ENCODE measurements at places on chromosomes 2 and 18.
A peak's percentile ranks its signal among the peaks of the same experiment; 100 is the strongest.

- DNase-seq, result no peak
Measured at GRCh38 chr2:209070262-209070661, 353.6 kb upstream of the MAP2 start.

GRCh38 chr2:25566694-25567093 lies 106.7 kb downstream of the DTNB start:
- no peak for DNase-seq

- DNase-seq, result no peak
Measured at GRCh38 chr2:232929303-232930058, 59.4 kb downstream of the SNORC start.

GRCh38 chr2:152718909-152719645 lies 657 bp downstream of the ARL6IP6 start:
- DNase-seq, result no peak

DNA sequence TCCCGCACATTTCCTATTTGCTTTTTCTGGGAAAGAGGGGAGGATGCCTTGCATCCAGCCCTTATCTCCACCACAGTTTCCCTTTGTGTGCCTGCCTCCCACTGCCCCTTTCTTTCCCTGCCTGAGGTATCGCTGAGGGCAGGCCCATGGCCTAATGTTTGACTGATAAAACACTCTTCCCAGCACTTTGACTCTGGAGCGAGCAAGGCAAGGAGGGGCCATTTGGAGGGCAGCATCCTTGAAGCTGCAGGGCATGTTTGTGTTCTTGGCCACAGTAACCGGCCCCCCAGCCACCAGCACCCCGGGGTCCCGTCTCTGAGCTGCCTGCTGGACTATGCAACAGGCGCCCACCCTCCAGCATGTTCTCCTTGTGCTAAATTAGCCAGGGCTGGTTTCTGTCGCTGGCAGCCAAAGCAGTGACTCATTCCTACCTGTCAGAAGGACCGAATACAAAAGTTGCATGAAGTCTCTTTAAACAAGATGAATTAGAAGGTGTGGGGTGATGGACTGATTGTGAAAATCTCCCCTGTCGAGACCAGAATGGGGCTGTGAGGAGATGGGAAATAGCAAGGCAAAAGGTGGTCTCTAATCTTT lies 50.7 kb downstream of the BCL2L11 start:
- DNase-seq, result no peak

GRCh38 chr2:239536186-239536585 lies 135.4 kb upstream of the HDAC4 start:
- no peak for DNase-seq

DNA sequence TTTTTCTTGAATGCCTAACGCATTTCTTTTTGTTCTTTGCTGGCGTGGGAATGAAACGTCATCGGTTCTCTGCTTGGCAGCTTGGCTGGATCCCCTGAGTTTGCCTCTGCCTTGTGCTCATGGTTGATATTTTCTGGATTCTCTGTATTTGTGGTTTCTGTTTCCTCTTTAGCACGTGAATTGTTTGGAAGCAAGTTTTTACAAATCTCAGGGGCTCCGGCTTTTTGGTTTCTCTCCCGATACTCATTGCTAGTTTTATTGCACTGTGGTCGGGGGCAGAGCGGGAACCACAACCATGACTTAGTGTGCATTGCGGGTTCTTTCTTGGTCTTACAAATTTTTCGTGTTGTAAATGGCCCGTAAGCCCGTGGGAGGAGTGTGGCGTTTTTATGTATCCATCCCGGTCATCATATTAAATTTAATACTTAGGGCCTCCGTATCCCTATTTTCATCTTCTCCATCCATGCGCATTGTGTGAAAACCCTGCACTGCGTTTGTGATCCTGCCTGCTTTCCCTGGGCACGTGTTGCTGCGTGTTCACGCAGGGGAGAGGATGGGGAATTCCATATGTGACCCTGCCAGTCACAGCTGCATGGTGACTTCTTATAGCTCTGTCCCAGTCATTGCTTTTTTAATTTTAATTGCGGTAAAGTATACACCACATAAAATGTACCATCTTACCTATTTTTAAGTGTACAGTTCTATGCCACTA lies 9.4 kb downstream of the RAMP1 start:
- DNase-seq, result no peak

DNA sequence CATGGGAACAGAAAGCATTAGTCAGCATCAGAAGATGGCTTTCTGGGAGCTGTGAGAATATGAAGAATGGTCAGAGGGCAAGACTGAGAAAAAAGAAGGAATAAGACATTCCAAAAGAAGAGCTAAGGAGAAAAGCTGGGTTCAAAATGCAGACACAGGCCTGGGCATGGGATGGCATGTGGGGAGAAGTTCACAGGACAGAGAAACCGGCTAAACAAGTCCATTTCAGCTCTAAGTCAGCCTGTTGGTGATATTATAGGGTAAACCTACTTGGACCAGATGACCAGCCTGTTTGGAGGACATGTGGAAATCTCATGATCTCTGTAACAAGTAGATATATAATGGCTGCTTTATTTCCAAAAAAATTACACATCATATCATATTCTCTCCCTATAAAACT lies 91.7 kb upstream of the MEIS1 start:
- no peak for DNase-seq

- no peak for DNase-seq
Measured at GRCh38 chr2:150732064-150732463, 244.6 kb upstream of the RND3 start.

DNA sequence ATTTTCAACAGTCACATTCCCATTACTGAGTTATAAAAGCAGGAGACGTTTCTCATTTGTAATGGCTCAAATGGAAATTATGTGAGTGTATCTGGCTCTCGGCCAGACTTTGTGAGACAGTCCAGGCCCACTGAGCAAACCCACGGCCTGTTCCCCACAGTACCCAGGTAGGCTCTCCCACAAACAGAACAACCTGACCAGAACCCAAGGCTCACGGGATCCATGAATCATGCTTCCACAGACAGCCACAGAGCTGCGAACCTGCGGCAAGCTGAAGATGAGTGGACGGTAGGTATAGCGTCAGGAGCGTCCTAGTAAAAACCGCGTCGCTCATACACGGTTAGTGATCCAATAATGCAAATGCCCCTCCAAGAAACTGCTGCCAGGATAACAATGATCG lies 34.2 kb downstream of the NDUFA10 start:
- DNase-seq, result no peak

DNA sequence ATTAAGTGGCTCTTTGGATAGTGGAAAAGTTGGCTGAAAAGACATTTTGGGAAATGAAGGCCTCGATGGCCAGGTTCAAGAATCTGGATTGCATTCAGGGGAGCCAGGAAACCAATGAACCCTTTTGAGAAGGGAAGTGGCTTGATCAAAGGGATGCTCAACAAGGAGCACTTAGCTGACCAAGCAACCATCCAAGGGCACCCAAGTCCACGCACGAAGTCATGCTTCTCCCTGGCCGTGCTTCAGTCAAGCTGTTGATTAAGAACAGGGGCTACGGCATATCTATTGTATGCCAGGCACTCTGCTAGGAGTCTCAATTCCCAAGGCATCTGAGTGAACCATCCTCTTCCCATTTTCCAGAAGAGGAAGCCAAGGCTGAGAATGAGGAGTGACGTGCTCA lies 185.8 kb upstream of the GLI2 start:
- no peak for DNase-seq

DNA sequence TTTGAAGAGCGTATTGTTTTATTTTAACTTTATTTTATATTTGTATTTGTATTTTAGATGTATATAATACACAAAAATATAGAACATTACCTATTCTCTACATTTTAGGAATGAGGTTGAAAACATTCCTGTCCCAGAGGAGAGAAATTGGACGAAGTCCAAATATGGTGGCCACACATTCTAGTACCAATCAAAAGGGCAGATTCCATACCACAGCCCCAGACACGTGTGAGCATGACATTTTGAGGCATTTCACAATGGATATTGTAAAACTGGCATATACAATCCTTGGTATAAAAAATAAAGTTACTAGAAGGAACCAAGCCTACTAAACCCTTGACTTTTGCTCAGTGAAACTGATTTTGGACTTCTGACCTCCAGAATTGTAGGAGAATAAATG lies 50.6 kb downstream of the C2orf76 start:
- no peak for DNase-seq

DNA sequence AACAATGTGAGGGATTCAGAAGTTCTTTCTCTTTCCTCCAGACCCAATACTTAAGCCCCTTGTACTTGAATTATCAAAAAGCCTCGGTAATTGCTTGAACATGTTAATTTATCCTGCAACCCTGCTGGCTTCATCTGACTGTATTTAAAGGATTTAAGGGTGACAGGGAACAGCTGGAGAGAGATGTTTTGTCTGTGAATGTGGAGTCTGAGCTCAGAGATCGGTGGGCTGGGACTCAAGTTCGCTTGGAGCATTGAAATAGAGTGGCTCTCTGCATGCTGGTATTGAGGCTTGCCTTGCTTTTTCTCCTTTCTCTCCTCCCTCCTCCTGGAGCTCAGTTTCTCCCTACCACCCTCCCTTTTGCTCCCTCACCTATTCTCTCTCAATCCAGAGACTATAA lies 73.6 kb downstream of the BOD1L2 start:
- peak; percentile 51 for DNase-seq

- no peak for DNase-seq
Measured at GRCh38 chr2:176747928-176748327, 464.7 kb upstream of the HNRNPA3 start.

DNA sequence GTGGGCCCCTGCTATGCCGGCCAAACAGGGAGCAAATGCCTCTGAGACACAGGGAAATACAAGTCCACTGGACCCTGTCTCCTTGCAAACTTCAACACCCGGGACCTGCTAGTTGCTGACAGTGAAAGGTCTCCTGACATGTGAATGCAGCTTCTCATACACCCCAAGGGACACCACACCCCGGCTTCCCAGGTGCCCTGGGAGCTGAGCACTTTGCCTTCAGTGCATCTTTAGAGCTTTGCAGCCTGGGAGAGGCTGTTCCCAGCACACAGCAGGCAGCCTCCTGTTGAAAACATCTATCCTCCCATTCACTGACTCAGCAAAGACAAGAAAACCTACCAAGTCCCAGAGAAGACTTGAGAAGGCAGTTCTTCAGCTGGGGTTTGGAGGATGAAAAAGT lies 143.4 kb downstream of the COL6A3 start:
- DNase-seq, result no peak

DNA sequence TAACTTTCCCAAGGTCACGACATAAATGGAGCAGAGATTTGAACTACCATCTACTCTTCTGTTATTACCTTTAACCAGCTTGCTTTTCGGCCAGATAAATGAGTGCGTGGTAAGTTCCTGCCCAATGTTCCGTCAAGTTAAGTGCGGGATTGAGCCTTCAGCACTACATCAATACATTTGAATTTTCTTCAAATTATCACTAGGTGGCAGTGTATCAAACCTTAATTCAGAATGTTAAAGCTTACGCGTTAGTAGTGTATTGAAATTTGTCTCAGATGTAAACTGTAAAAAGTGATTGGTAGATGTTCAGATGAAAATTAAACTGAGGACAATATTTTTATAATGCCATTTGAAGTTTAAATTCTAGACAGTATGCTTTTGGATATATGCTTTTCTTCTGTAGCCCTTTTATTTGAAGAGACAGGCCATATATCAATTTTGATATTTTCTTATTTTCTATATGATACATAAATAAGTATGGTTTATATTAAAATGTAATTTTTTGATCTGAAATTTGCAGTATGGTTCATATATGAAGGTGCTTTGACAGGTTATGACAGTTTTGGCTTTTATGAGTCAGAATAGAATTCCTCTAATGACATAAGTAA lies 681.3 kb downstream of the ADCYAP1 start:
- no peak for DNase-seq

GRCh38 chr2:35963824-35964223 lies 391.8 kb upstream of the CRIM1 start:
- no peak for DNase-seq

DNA sequence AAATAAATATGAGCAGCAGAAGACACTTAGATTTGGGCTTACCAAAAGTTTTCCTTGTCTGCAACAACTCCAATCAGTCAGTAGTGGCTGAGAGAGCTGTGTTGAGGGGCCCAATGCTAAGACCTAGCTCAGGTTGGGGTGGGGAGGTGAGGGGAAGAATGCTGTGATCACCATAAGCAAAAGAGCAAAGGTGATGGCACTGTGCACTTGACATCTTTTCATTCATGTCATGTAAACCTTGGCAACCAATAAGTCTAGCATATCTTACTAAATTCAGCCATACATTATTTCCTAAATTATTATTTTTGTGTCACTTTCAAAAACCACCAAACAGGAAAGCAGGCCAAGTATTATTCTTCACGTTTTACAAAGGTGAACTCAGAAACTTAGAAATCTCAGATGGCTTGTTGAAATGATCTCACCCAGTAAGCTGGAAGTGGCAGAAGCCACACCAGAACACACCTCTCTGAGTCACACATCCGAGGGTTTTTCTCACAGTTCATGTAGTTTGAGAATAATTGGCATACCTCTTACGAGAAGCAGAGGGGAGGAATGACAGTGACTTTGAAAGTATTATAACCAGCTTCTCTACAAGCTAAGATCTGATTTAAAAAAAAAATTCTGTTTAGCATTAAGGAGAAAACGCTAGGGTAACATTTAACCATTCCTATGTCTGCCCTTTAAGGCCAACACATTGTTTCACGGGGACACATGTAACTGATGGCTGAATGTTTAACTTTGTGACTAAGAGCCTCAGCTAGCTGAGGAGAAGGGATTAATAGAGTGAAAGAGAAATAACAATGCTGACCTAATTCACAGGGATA lies 43.3 kb upstream of the SETBP1 start:
- DNase-seq, result no peak

- no peak for DNase-seq
Measured at GRCh38 chr2:236026841-236027240, 141.3 kb downstream of the GBX2 start.

GRCh38 chr2:179671043-179671981 lies 190.1 kb downstream of the ZNF385B start:
- no peak for DNase-seq
